NCI-H2171 treated with DMSO at 0.1 percent for 48 hours (cell line): ENCODE measurements at places on chromosomes 5 and 9.

- no peak for DNase-seq
These were observed 665.4 kb downstream of the MAT2B start for GRCh38 chr5:164170814-164171213.

GRCh38 chr9:110405858-110406443, 68.3 kb upstream of the TXNDC8 start:
- no peak for DNase-seq

DNA sequence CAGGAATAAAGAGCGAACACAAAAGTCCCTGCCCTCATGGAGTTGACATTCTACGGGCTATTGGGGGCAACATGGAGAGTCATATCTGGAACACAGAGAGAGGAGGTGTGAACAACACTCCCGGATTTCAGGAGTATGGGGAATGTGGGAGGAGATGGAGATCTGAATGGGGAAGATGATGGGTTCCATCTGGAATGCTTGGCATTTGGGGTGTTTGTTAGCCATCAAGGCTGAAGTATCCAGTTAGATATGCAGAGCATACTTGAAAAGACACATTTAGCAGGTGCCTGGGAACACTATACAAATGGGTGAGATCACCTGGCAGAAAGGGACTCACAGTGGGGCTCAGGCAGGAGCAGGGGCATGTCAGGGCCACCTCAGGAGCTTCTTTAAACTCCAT, 61.1 kb downstream of the EGFLAM start:
- no peak for DNase-seq

- DNase-seq, result peak; percentile 8
These were observed 33.5 kb upstream of the HOMER1 start for GRCh38 chr5:79547429-79547822.

GRCh38 chr5:16260000-16260399, 80.4 kb upstream of the MARCHF11 start:
- no peak for DNase-seq

DNA sequence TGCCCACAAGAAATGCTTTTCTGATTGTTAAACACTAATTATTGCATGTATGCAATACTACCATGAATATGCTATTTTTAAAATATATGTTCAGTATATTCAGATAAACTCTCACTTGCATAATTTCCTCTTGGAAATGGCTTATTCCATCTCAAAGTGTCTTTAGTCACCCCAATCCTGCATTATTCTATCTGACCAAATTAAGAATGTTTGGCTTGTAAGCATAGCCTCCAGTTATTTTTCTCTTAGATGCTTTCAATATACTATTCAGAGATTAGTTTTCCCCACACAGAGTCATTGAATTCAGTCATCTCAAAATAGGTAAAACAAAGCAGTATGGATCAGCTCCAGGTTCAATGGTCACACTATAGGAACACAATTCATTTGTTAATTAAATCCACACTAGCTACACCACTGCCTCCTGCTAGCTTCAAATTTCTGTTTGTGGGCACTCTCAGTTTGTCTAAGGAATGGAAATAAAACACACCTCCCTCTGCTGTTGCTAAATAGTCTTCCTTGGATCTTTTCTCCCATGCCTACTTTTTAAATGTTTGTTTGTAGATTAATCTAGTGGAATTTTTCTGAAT, 134.6 kb upstream of the TBCA start:
- DNase-seq, result no peak
